ENCODE measurements at places on chromosomes 5 and 9.
A peak's percentile ranks its signal among the peaks of the same experiment; 100 is the strongest.

DNA sequence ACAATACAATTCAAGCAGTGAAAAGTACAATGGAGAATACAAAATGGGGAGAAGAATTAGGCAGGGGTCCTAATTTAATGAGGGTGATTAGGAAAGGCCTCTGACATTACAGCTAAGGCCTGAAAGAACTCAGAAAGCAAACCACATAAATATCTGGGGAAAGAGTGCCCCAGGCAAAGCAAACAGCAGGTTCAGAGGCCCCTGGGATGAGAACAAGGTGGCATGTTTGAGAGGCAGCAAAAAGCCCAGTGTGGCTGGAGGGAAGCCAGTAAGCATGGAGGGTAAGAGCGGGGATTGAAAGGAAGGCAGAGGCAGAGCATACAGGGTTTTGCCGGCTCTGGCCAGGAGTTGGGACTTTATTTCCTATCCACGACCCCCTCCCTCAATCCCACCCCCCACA lies 33.4 kb upstream of the VDAC1 start:
- DNase-seq: no peak

- DNase-seq: peak; percentile 57
Observed at GRCh38 chr9:131656356-131657036, 83.4 kb downstream of the RAPGEF1 start.

GRCh38 chr9:21873540-21874221 lies 71.2 kb downstream of the MTAP start:
- DNase-seq: no peak

GRCh38 chr5:140115186-140115500 lies 1.2 kb downstream of the PURA start:
- no peak for DNase-seq

Measured in tibial nerve (tissue), 4 donors.